ENCODE measurements at places on chromosomes 5 and 9.

GRCh38 chr9:77021922-77022782 lies 2.7 kb downstream of the FOXB2 start:
- DNase-seq = no peak

- peak; percentile 72 for DNase-seq
Measured at GRCh38 chr5:8756498-8757084, 789.3 kb downstream of the SEMA5A start.

- DNase-seq = no peak
Measured at GRCh38 chr5:67746103-67746502, 469.5 kb upstream of the PIK3R1 start.

- no peak for DNase-seq
Measured at GRCh38 chr9:93994132-93994531, 39.0 kb upstream of the BARX1 start.

DNA sequence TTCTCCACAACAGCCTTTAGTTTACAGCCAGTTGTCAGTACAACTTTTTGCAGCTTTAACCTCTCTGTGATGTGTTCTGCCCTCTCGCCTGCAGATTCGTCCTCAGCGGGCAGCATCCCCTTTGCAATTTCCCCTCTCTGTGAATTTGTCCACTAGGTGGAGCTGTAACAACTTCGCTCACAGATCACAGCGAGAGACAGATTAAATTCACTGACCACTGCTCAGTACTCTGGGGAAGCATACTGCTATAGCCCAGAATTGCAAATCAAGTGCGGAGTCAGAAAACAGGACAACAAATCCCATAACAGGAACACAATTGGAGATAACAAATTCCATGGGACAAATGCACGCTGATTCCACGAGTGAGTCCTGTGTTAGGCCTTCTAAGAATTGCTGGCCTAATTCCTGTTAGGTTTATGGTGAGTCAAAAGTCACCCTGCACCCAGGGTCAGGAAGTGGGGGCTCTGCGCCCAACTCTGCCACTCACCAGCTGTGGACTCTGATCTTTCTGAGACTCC lies 2124.9 kb downstream of the MAT2B start:
- peak; percentile 53 for DNase-seq

Data from fibroblast of skin of back (primary cell).